ENCODE measurements at places on chromosomes 13 and 19. TPM values are rescaled to one million over a fixed set of nuclear protein-coding genes. Genes with fewer than 3 reads are reported as not detected.

The ZNF492 gene
- not detected for polyA plus RNA-seq

The KLK5 gene
- not detected for polyA plus RNA-seq

The AP2S1 gene
- polyA plus RNA-seq, result 167 TPM

The LILRB3 gene
- polyA plus RNA-seq, result not detected

The ZNF382 gene
- polyA plus RNA-seq, result 98.8 TPM

Measured in neural cell (in vitro differentiated cells).